ENCODE measurements at places on chromosomes 6 and 20.

- DNase-seq, result no peak
These were observed 20.4 kb upstream of the NOTCH4 start for GRCh38 chr6:32244270-32244669.

GRCh38 chr6:16689788-16690607 is 71.3 kb downstream of the ATXN1 start:
- DNase-seq, result no peak

DNA sequence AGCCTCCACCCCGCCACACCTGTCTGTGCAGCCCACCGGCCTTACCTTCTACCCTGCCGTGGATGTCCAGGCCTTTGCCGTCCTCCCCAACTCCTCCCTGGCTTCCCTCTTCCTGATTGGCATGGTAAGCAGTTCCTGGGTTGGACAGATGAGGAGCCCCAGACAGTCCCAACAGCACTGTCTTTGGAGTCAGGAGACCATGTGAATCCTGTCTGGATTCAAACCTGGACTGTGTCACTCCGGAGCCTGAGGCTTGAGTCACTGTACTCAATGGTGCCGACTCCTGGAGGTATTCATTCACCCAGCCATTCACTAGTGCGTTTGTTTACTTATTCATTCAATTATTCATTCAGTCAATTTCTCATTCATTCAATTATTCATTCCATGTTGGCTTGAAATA is 20.0 kb upstream of the LBP start:
- no peak for DNase-seq

DNA sequence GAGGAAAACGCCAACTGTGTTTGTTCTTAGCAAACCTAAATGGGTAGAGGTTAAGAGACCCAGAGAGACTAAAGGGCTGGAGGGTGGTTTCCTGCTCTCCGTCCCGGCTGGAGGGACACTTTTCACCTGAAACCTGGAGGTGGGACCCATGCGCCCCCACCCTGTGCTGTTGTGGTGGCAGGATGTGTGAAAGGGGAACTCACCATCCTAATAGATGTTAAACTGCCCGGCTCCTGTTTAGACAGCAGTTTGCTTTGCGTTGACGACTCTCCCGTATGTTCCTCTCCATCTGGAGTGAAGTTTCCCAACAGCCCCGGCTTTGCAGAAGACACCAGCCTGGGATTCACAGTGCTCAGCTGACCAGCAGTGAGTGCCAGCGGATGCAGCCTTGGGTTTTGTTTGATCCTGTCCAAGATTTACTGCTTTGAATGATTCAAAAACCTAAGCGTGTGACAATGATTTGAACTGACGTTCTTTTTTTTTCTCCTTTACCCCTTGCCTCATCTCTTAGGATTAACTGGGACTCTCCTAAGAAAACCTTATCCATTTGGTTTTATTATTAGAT is 66.0 kb downstream of the CDH4 start:
- no peak for DNase-seq

DNA sequence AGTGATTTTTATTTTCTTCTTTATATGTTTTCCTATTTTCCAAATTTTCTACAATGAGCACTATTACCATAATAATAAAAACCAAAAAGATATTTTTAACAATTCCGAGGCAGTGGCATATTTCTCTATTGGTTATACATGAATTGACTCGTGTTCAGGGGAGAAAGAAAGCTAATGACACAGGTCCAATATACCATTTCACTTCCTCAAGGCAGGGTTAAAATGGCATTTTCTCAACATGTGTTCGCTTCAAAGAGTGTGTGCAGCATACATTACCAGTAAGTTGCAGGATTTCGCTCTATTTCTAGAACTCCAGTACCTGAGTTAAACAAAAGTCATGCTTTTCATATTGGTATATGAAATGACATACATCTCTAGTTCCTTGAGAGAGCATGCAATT is 35.1 kb upstream of the DTNBP1 start:
- no peak for DNase-seq

GRCh38 chr20:9121211-9121610 is 52.3 kb downstream of the PLCB4 start:
- DNase-seq, result no peak

DNA sequence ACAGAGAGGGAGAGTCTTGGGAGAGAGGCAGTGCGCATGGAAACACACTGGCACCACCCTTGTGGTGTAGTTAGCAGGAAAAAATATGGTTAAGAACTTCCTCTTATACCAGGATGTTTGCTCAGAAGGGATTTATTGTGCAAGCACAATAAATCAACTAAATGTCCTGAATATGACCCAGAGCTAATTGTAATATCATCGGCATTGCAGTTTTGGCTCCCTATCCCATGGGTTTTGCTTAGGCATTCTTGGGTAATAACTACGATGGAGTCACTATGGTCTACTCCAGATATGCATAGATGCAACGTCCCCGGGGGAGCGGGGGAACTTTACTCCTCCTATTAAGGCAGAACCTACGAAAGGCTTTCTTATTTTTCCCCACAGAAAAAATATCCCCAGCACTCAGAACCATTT is 751.6 kb downstream of the EYS start:
- no peak for DNase-seq

GRCh38 chr6:163513570-163514166 is 99.2 kb downstream of the QKI start:
- DNase-seq, result no peak

- DNase-seq, result no peak
These were observed 71.4 kb upstream of the PCSK2 start for GRCh38 chr20:17155401-17155800.

DNA sequence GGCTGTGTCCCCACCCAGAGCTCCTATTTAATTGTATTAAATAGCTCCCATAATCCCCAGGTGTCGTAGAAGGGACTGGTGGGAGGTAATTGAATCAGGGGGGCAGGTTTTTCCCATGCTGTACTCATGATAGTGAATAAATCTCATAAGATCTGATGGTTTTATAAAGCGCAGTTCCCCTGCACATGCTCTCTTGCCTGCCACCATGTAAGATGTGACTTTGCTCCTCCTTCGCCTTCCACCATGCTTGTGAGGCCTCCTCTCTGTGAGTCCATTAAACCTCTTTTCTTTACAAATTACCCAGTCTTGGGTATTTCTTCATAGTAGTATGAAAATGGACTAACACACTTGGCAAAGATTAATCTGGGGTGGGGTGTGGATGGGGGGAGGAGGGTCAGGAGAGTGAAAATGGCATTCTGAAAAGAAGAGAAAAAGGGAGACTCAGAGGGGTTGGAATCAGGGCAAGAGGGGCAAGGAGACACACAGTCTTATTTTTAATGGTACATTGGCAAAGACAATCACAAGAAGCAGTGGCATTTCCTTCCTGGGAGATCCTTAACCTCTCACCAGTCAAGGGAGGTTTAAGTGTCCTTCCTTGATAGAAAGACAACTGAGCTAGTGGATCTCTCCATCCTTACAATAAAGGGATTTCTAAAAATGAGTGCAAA is 37.5 kb upstream of the NOX3 start:
- no peak for DNase-seq

DNA sequence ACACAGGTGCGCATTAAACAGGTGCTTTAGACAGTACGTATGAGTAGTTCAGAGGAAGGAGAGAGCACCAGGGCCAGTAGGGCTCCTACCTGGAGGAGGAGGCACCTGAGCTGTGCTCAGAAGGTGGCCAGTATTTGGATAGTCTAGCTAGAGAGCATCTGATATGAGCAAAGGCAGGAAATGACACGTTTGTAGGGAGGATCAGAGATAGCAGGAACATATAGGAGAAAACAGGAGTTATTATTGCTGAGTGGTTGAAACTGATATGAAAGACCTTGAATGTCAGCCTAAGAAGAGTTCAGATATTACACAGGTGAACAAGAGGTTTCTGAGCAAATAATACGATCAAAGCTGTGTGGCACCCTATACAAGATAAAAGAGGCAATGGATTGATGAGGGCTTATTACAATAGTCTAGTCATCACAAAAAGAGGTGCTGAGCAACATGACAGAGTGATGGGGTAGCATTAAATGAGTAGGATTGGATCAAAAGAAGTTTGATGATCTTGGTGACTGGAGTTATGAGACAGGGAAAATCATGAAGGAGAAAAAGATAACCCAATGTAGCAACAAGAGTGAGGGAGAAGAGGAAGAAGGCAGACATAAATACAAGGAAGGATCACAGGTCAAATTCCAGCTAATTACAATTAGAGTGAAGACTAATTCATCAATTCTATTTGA is 69.8 kb upstream of the HIVEP1 start:
- DNase-seq, result no peak

- no peak for DNase-seq
These were observed 22.2 kb upstream of the MRPS18A start for GRCh38 chr6:43709654-43710303.

DNA sequence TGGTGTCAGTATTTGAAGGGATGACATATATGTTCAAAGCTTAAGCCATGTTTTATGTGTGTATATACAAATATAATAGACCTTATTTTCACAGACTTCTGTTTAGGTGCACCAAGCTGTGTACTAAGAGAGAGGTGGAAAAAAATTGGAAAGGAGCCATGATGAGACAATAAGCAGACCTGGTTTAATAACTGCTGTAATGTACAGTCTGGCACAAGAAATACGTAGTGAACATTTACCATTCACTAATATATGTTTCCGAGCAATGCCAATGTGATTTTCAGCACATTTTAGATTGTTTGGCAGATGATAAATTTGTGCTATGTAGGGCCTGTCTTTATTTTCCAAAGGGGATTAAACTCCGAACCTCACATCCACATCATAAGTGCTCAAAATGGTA is 116.3 kb downstream of the KHDC1L start:
- DNase-seq, result no peak

DNA sequence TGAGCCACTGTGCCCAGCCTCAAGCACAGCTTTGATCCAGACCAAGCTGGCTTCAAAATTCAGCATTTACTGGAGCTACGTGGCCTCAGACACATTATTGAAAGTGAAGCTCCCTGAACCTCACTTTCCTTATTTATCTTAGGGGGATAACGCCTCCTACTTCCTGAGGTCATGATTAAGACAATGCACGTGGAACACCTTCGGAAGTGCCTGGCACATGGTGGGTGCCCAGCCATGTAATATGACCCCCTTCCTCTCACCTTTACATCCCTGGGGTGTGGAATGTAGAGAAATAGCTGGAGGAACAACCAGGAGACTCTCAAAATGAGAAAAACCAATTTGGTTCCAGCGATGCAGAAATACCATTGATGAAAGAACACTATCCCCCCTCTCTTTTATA is 1.6 kb upstream of the CLPS start:
- no peak for DNase-seq

DNA sequence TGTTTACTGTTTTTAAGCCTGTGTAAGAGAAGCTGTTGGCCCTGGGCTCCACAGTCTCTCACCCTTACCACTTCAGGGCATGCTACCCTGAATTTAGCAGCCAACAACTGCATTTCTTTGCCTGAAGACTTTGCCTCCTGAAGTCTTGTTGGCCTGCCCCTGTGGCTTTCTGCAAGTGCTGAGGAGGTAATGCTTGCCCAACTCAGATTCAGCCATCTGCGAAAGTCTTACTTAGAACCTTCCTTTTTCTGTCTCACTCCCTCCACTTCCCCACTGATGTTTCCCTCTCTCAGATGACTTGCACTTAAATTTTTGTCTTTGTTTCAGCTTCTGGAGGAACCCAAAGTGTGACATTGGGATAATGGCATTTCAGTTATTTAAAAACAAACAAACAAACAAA is 11.8 kb upstream of the IBTK start:
- no peak for DNase-seq

DNA sequence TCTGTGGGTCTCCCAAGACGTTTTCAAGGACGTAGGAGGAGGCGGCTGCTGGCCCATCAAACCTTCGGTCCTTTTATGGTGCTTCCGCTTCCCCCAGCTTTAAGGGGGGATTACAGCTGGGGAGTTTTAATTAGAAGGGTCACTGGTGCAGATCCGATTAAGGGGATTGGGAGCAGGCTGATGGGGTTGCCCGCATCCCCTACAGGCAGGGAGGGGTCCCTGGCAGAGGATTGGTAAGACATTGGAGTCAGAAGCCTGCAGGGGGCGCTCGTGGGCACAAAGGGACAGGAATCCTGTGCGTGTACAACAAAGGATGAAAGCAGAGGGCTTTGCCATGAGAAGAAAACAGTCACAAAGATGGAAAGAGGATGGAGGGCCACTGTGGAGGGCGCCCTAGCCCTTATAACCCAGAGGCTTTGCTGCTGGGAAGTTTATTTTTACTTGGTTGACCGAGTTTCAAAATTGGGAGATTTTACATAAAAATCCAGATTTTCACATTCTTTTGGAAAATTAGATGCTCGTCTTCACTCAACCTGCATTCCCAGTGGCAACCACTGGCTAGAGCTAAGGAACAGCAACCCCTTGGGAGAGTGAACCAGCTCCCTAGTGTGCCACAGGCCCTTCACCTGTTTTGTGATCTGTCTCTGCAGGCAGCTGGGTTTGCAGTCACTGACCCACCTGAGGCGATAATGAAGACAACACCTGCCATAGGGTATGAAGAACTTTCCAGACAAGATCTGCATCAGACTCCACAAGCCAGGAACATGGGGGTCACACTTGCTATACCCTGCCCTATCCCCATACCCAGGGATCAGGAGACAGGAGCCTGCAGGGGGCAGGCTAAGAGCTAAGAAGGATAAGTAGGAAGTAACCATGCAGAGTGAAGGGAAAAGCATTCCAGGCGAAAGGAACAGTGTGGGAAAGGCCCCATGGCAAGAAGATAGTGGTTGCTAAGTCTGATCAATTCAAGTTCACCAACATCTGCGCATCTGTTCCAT is 97.7 kb downstream of the KCNB1 start:
- DNase-seq, result no peak

DNA sequence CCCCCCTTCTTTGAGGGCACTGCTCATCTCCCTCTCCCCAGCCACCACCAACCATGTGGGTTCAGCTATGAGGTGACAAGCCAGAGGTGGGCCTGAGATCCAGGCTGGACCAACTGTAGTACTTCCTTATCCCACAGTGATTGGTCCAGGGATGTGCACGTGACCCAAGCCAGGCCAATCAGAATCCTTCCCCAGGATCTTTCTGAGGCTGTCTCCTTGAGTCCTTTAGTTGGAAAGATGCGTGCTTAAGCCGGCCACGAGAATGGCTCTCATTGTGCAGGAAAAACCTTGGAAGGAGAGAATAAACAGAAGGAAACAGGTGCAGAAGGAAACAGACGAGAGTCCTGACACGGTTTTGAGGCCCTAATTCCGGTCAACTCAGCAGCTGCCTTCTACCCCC is 39.2 kb downstream of the ZC3H12D start:
- no peak for DNase-seq

DNA sequence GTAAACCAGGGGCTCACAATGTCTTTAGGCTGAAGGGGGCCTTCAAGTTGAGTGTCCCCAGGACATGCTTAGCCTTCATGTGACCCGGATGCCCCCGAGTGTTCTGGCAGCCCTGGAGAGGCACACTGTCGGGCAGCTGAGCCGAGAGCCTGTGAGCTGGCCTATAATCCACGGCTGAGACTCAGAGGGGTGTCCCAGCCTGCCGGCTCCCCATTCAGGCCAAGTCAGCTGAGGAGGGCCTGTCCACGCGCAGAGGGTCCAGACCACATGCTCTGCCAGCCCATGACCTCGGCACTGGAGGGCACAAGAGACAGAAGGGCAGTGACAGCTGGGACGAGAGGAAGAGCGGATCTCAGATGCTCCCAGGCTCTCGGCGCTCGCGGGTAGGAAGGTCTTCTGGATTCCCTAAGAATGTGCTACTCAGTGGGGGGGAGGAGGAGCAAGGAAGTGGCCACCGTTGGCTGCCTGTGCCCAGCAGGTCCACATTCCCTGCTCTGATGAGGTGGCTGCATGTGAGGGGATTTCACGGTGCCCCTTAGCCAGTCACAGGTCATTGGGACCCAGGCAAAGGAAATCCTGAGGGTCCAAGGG is 224.7 kb downstream of the NRN1 start:
- no peak for DNase-seq

Measured in esophagus squamous epithelium (tissue), 5 donors.